ENCODE measurements at places on chromosomes 3 and 15. TPM values are rescaled to one million over a fixed set of nuclear protein-coding genes. Genes with fewer than 3 reads are reported as not detected.

The PLCB2 gene
- total RNA-seq: 4.8 TPM

GRCh38 chr3:24578951-24579421 is 84.3 kb upstream of the THRB start:
- no peak for DNase-seq

The B3GALNT1 gene
- total RNA-seq: 20.4 TPM

DNA sequence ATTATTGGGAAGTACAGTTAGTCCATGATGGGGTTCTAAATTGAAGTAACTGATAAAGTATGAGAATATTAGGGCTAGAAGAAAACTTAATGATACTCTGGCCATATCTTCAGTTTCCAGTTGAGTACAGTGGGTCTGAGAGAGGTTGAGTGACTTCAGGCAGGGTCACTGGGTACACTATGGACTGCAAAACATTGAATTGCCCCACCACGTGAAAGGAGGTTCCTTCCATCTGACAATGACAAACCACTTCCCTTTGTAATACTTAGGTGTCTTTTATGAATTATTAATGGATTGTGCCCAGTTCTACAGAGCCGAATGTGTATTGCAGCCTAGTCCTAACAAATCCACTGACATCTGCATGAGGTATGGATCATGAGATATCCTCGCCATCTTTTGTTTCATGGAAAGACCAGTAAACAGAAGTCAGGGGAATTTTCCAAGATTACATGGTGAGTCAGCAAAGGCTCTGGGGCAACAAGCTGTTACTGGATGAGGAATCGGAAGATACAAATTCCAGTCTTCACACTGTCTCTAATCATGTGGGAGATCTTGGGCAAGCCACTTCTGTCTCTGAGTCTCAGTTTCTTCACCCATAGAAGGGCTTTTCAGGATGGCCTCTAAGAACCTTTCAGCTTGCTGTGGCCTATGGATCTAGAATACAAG is 66.5 kb upstream of the BCL6 start:
- no peak for DNase-seq

DNA sequence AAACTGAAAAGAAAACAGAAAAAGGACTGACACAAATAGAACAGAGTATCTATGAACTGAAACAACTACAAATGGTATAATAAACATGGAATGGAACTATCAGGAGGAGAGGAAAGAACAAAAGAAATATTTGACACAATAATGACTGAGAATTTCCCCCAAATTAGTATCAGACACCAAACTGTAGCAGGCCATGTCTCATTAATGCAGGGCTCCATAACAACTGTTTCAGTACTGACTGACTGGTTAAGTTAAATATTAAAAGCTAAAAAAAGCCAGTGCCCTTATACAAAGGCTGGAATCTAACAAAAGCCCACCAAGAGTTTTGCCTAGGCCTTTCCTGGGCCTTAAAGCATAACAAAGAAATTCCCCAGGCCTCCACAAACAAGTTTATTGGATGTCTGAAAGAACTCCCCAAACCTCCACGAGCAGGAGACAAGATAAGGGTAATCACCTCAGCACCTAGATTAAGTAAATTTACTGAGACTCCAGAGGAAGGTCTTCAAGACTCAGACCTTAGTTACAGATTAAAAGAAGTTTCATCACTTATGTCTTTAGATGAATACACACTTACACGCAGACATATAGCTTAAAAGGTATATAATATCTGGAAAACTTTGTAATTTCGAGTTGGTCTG is 45.7 kb downstream of the KPNA1 start:
- DNase-seq: no peak

DNA sequence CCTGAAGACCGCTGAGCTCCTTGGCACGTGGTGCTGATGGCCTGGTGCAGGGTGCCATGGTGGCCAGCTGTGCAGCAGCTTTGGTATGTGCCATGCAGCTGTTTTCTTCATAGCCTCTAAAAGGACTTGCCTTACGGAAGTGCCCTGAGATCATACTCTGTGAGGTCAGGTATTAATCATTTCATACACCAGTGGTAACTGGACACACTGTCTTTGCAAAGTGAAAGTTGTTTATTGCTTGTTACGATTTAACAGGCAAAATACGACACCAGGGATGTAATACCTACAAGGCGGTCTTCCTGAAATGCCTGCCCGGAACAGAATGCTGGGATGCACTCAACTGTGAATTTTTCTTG is 184.6 kb downstream of the ATP10A start:
- DNase-seq: no peak

GRCh38 chr3:144763878-144764454 is 792.3 kb downstream of the DIPK2A start:
- no peak for DNase-seq

GRCh38 chr3:43316783-43317460 is 30.6 kb downstream of the SNRK start:
- no peak for DNase-seq

- no peak for DNase-seq
These were observed 43.4 kb downstream of the DHX30 start for GRCh38 chr3:47846186-47846879.

The ADAMTS7 gene
- total RNA-seq: 4.9 TPM

GRCh38 chr15:42020713-42021273 is at the start of gene PLA2G4E:
TSS of gene PLA2G4E (minus strand) at chr15:42021042. CDS start at chr15:42021030, 12 bp downstream.
- DNase-seq: no peak
